ENCODE measurements at places on chromosomes 16 and 17.

DNA sequence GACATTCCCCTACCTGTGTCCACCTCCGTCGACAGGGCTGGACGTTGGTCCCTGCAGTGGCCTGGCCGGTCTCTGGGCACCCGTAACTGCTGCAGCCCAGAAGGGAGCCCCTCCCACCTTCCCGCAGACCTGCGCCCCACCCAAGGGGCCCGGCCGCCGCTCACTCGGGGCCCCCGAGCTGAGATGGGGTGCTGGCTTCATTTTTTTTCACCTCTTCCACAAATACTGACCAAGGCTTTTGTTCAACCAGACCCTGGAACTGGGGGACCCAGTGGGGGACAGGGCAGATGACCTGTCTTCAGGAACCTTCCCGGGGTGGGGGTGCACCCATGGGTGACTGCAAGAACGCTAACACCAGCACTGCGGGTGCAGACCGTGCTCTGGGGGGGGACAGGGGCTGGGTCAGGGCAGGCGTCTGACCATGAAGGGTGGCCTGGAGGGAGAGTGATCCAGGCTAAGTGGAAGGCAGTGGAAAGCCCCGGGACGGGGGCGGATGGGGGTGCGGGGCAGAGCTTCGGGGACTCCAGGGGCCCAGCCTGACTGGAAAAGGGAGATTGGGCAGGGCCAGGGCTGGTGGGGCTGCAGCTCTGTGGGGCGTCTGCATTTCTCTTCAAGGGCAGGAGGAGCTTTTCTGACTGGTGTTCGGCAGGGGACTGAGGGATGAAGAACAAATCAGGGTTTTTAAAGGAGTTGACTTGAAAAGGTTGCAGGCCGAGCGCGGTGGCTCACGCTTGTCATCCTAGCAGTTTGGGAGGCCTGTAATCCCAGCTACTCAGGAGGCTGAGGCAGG is 42.3 kb downstream of the SLC7A5 start:
- H3K27me3 ChIP-seq, result no peaks in the 10 kb centered on the region
- peaks cover 21% of the 10 kb centered on the region for H3K36me3 ChIP-seq
- peak; percentile 26 for DNase-seq

DNA sequence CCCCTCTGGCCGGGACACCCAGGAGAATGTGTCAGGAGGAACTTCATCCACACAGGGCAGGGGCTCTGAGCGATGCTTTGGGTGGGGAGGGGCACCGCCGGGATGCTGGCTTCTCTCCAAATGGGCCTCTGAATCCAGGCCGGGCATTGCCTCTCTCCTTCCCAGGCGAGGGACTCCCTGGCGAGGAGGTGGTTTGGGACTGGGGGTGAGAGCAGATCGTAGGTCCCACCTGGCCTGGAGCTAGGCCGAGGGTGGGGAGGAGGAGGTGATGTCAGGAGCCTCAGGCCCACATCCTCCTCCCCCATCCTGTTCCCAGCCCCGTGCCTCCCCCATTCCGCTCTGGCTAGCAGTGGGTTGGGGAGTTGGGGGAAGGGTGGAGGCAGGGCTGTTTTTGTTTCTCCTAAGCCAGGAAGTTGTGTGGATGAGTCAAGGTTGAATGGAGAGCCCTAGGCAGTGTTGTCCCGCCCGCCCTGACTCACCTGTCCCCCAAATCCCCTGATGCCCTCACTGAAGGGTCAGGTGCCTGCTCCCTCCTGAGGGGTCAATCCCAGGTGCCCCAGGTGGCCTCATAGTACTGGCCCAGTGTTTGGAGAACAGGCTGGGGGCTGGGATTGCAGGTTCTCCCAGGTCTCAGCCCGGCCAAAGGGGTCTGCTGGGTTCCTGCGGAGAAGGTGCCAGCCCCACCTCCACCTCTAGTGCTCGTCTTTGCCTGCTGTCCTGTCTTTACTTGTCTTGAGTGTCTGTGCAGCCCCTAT is 2.8 kb downstream of the GRB7 start:
- no peak overlapping the region for H3K27ac ChIP-seq
- peaks cover 21% of the 10 kb centered on the region for H3K4me1 ChIP-seq
- H3K36me3 ChIP-seq, result no peaks in the 10 kb centered on the region
- DNase-seq, result peak; percentile 28

DNA sequence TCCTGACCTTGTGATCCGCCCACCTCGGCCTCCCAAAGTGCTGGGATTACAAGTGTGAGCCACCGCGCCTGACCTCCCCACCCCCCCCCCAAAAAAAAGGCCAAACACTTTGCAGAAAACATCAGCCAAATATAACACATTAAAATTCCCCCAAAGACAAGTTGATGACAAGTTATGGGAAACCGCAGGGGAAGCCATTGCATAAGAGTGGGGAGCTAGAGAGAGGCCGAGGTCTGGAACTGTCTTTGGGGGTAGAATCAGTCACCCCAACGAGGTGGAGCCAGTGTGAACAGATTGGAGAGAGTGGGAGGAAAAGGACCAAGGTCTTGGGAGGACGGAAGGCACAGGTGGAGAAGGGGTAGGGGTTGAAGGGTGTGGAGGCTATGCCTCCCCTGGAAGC is 2.8 kb downstream of the DRC3 start:
- no peaks in the 10 kb centered on the region for H3K27me3 ChIP-seq
- no peak overlapping the region for H3K27ac ChIP-seq
- DNase-seq, result no peak
- peaks cover 16% of the 10 kb centered on the region for H3K4me1 ChIP-seq
- no peaks in the 10 kb centered on the region for H3K36me3 ChIP-seq

DNA sequence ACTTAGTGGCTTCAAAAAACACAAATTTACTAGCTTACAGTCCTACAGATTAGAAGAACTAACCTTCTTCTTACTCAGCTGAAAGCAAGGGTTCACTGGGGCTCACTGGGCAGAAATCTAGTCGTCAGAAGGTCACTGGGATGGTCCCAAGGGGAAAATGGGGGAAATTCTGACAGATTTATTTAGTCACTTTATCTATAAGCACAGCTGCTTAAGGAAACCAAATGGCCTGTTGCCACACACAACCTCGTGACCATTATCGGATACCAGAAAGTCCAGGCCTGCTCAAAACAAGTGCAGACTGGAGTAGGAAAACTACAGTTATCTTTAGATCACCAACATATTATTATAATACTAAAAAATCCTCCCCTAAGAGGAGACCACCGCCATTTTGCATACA is 374.6 kb upstream of the ASIC2 start:
- DNase-seq, result no peak
- peaks cover 2% of the 10 kb centered on the region for H3K27me3 ChIP-seq
- H3K36me3 ChIP-seq, result no peaks in the 10 kb centered on the region
- no peak overlapping the region for H3K27ac ChIP-seq
- H3K4me1 ChIP-seq, result peaks cover 8% of the 10 kb centered on the region

DNA sequence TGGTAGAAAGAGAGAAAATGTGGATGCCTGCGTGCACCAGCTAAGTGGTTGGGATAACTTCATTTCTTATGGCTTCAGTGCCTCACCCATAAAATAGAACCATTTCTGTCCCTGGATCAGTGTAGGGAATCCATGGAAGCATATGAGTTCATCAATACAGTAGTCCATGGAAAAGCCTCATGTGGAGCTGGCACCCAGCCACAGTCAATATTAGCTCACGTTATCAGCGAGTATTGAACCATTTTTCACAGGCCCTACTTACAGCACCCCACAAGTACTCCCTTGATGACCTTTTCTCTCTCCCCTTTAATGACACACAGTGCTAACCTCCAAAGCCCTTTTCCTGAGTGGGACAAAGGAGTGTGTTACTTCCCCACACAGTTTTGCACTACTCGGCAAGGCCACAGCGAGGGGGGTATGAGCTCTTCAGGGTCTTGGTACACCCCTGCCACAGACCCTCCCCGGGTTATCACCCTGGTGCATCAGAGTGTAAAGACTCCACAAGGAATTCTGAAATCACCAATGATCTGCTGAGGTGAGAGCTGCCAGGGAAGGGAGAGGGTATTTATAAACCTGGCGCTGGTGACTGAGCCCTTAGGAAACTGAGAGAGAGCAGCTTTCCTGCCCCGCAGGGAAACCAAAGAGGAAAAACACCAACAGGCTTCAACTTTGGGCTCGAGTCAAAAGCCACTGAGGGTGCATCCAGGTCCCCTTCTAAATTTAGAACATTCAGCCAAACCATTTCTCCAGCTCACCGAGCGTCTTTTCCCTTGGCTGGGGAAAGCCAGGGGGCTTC is 36.9 kb downstream of the DYNLRB2 start:
- no peak overlapping the region for H3K4me3 ChIP-seq
- no peaks in the 10 kb centered on the region for H3K27me3 ChIP-seq
- peaks cover 34% of the 10 kb centered on the region for H3K4me1 ChIP-seq
- no peaks in the 10 kb centered on the region for H3K36me3 ChIP-seq
- DNase-seq, result no peak
- no peak overlapping the region for H3K27ac ChIP-seq

DNA sequence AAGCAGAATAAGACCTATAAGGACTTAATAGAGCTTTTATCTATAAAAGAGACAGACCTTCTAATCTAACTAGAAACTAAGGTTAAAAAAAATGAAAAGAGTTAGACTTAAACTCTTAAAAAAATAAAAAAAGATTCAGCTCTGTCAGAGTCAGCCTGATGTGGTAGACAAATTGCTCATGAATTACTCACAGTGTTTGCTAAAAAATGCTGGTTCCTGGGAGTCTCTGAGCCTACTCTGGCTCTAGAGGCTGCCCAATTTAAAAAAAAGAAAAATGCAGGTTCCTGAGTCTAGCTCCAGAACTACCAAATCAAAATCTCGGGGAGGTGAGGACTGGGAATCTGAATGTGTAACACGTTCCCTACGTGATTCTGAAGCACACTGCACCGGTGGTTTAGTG is 18.1 kb downstream of the SOST start:
- H3K4me1 ChIP-seq, result no peaks in the 10 kb centered on the region
- peaks cover 17% of the 10 kb centered on the region for H3K27me3 ChIP-seq
- H3K27ac ChIP-seq, result no peak overlapping the region
- no peaks in the 10 kb centered on the region for H3K36me3 ChIP-seq
- no peak for DNase-seq
- no peak overlapping the region for H3K4me3 ChIP-seq

GRCh38 chr17:10136258-10136981 is 62.0 kb downstream of the GAS7 start:
- H3K4me1 ChIP-seq, result peaks cover 14% of the 10 kb centered on the region
- no peak for DNase-seq
- no peak overlapping the region for H3K4me3 ChIP-seq
- no peaks in the 10 kb centered on the region for H3K27me3 ChIP-seq

- no peak for DNase-seq
- H3K27ac ChIP-seq, result no peak overlapping the region
- peaks cover 11% of the 10 kb centered on the region for H3K27me3 ChIP-seq
Observed at GRCh38 chr17:45745601-45746494, 38.3 kb upstream of the CRHR1 start.

GRCh38 chr16:10817963-10818941 is at the start of gene TVP23A:
TSS of gene TVP23A (minus strand) at chr16:10818794. CDS start at chr16:10818493, 301 bp downstream.
- no peaks in the 10 kb centered on the region for H3K36me3 ChIP-seq

- no peaks in the 10 kb centered on the region for H3K4me1 ChIP-seq
- H3K36me3 ChIP-seq, result no peaks in the 10 kb centered on the region
- no peak overlapping the region for H3K4me3 ChIP-seq
- H3K27ac ChIP-seq, result no peak overlapping the region
- H3K27me3 ChIP-seq, result no peaks in the 10 kb centered on the region
Observed at GRCh38 chr16:61926766-61927165, 109.5 kb downstream of the CDH8 start.

- H3K36me3 ChIP-seq, result peaks cover 8% of the 10 kb centered on the region
- H3K27me3 ChIP-seq, result no peaks in the 10 kb centered on the region
- no peak overlapping the region for H3K4me3 ChIP-seq
- peak; percentile 15 for DNase-seq
- H3K27ac ChIP-seq, result no peak overlapping the region
Observed at GRCh38 chr16:27642756-27643155, 92.8 kb downstream of the KATNIP start.

GRCh38 chr17:71914042-71914441 is 206.8 kb upstream of the SOX9 start:
- no peaks in the 10 kb centered on the region for H3K4me1 ChIP-seq
- H3K27me3 ChIP-seq, result no peaks in the 10 kb centered on the region
- no peak overlapping the region for H3K27ac ChIP-seq
- no peak overlapping the region for H3K4me3 ChIP-seq
- no peak for DNase-seq

DNA sequence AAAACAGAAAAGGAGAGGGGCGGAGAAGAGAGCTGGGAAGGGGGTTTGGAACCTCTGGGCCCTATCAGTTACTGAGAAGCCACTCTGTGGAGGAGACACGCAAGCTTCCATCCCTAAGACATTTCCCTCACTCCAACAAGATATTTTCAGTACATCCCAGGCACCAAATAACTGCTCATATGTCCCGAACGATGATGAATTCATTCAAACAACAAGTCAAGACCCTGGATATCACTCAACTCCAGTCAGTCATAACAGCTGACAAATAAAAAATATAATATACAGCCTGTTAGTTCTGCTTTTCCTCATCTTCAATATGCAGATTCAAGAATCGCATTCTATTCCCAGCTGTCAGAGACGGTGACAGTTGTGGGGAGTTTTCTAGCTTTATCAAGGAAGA is 104.0 kb upstream of the ZFHX3 start:
- no peak overlapping the region for H3K4me3 ChIP-seq
- no peak for DNase-seq
- H3K27ac ChIP-seq, result no peak overlapping the region
- H3K36me3 ChIP-seq, result no peaks in the 10 kb centered on the region

- H3K27ac ChIP-seq, result no peak overlapping the region
- no peak for DNase-seq
- H3K27me3 ChIP-seq, result peaks cover 3% of the 10 kb centered on the region
- H3K4me1 ChIP-seq, result no peaks in the 10 kb centered on the region
- no peak overlapping the region for H3K4me3 ChIP-seq
Observed at GRCh38 chr16:1162701-1163566, 10.0 kb downstream of the CACNA1H start.

- H3K36me3 ChIP-seq, result no peaks in the 10 kb centered on the region
- H3K4me3 ChIP-seq, result no peak overlapping the region
- DNase-seq, result no peak
- no peak overlapping the region for H3K27ac ChIP-seq
- peaks cover 5% of the 10 kb centered on the region for H3K27me3 ChIP-seq
Observed at GRCh38 chr16:47984669-47985068, 171.1 kb downstream of the ABCC12 start.

DNA sequence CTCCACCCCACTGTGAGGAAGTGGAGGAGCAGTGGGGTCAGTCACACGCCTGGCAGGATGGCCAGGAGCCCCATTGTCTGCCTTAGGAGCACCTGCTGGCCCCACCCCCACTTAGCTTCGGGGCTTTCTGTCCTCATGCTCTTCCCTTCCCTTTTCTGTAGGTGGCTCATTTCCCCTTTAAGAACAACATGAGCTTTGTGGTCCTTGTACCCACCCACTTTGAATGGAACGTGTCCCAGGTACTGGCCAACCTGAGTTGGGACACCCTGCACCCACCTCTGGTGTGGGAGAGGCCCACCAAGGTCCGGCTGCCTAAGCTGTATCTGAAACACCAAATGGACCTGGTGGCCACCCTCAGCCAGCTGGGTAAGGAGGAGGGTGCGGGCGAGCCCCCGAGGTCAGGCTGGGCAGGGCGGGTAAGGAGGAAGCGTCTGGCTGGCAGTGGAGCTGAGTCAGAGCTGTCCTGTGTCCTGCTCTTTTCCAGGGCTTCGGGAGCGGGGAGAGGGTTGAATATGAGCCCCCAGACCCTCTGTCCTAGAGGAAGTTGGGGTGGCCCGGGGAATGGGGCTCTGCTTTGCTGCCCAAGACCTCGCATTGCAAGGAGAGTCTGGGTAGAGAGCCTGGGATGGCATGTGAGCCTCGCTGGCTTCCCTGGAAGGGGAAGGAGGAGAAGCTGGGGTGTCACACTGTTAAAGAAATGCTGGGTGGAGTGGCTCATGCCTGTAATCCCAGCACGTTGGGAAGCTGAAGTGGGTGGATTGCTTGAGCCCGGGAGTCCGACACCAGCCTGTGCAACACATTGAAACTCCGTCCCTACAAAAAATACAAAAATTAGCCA is 9.2 kb upstream of the SERPINF1 start:
- peaks cover 4% of the 10 kb centered on the region for H3K4me1 ChIP-seq
- no peak overlapping the region for H3K27ac ChIP-seq
- no peak overlapping the region for H3K4me3 ChIP-seq
- no peaks in the 10 kb centered on the region for H3K36me3 ChIP-seq
- peak; percentile 14 for DNase-seq

Data from activated CD8-positive, alpha-beta T cell treated with anti-CD3 and anti-CD28 coated beads for 36 hours (primary cell).